ENCODE measurements at places on chromosomes 16 and 17.
A peak's percentile ranks its signal among the peaks of the same experiment; 100 is the strongest.

- DNase-seq = no peak
These were observed 3.4 kb downstream of the CAMKK1 start for GRCh38 chr17:3889325-3890012.

DNA sequence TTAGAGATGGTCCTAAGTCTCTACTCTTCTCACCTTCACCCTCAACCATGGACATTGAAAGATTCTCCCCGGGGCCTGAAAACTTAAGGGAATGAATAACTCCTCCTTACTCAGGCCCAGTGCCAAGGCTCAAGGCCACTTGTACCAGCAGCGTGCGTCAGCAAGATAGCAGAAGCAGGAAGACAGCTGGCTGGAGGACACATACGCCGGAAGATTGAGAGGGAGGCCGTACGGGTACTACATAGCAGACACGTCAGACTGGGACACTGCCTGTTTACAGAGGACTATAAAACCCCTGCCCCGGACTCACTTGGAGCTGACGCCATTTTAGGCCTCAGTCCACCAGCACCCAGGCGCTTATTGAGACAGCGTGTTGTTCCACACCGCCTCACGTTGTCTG lies 75.8 kb upstream of the MED13 start:
- no peak for DNase-seq

GRCh38 chr16:576823-577201 lies 7.0 kb downstream of the PIGQ start:
- no peak for DNase-seq

DNA sequence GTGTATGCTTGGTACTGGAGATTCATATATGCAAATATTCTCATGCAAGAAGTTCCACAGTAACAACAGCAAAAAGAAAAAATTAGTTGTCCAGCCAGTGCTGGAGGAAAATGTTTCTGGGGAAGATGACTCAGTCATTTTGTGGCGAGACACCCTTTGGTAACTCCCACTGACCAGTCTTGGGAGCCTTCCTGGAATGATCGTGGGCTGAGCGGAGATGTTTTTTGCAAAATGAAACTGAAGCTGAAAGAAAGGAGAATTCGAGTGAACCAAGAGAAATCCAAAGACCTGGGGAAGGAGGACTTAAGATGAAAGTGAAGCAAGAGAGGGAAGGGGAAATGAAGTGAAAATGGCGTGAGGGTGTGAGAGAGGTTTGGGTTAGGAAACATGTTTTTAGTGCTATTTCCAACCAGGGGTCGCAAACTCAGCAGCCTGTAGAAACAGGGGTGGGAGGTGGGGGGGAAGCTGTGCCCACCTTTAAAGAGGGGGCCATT lies 5.2 kb downstream of the ITPRIPL2 start:
- peak; percentile 91 for DNase-seq

GRCh38 chr16:79170555-79171246 lies 429.8 kb downstream of the MAF start:
- DNase-seq = peak; percentile 70

DNA sequence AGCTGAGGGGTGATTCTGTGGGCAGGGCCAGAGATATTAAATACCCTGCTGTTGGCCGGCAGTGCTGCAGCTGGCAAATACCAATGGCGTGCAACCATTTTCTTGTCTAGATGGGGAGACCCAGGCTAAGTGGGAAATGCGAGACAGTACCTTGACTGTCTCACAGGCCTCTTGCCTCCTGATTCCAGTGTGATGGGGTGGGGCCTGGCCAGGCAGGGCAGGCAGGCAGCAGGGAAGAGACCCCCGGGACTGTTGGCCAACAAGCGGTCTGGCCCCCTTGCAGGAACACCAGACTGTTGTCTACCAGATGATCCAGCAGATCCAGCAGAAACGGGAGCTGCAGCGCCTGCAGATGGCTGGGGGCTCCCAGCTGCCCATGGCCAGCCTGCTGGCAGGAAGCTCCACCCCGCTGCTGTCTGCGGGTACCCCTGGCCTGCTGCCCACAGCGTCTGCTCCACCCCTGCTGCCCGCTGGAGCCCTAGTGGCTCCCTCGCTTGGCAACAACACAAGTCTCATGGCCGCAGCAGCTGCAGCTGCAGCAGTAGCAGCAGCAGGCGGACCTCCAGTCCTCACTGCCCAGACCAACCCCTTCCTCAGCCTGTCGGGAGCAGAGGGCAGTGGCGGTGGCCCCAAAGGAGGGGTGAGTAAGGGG lies 5.7 kb upstream of the CISD3 start:
- DNase-seq = no peak

GRCh38 chr17:50834429-50835300 lies 721 bp upstream of the WFIKKN2 start:
- DNase-seq = no peak

DNA sequence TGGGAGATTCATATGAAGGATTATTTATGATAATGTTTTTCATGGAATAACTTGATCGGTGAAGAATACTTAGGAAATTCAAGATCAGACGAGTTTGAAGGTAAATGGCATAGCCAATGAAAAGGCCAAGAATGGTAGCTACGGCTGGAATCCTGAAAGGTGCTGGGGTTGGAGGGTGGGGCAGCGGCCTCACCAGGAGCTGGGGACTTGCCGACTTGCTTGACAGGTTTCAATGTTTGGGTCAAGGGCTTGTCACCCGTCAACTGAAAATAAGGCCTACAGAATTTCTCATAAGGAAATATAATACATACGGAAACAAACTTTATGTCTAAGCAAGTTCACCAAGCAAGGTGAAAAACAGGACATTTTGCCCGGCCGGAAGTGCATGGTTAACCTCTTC lies 9.9 kb downstream of the CRYM start:
- DNase-seq = no peak

DNA sequence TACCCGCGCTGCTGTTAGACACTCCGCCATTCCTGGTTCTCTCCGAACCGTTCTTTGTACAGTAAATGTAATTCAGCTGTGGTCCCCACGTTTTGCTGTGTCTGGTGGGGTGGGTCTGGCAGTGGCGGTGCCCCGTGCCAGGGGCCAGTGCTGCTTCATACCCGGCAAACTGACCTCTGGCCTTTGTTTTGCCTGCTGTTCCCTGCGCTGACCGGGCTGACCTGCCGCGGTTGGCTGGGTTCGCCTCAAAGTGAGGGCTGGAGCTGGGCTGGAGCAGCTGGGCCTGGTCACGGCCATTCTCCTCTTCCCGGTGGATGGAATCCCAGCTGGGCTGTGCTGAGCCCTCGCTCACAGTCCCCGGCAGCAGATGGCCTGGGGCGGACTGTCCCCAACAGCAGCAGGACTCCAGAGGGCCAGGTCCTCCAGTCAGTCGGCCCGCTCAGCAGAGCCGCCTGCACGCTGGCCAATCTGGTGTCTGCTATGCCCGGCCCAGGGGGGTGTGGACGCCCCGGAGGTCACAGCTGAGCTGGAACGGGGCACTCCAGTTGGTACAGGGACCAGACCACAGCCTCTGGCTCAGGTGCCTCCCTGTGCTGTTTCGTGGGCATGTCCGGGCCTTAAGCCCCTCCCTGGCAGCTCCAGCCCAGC lies 1.5 kb upstream of the WFIKKN1 start:
- no peak for DNase-seq

- no peak for DNase-seq
These were observed 3.9 kb downstream of the CTRB2 start for GRCh38 chr16:75203096-75203495.

DNA sequence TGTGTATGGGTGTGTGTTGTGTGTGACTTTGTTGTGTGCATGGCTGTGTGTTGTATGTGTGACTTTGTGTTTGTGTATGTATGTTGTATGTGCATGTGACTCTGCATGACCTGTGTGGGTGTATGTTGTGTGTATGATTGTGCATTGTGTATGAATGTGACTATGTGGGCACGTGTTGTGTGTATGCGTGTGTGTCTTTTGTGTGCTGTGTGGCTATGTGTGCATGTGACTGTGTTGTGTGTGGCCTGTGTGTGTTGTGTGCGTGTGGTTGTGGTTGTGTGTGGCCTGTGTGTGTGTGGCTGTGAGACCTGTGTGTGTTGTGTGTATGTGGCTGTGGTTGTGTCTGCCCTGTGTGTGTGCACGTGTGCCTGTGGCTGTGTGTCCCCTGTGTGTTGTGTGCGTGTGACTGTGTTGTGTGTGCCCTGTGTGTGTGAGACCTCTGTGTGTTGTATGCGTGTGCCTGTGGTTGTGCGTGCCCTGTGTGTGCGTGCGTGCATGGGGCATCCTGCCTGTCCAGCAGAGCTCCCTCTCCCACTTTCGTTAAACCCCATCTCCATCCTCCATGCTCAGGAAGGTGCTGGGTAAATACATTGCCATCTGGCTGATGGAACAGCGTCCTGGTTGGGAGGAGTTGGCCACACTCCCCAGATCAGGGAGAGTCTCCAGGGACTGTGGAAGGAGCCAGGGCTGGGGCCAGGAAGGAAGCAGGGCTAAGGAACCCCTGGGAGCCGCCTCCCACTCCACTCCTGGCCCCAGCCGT lies 90.1 kb upstream of the GSE1 start:
- peak; percentile 82 for DNase-seq

GRCh38 chr16:11907160-11907970 lies 8.4 kb downstream of the GSPT1 start:
- no peak for DNase-seq

- no peak for DNase-seq
These were observed 46.9 kb upstream of the NLK start for GRCh38 chr17:27995554-27995953.

DNA sequence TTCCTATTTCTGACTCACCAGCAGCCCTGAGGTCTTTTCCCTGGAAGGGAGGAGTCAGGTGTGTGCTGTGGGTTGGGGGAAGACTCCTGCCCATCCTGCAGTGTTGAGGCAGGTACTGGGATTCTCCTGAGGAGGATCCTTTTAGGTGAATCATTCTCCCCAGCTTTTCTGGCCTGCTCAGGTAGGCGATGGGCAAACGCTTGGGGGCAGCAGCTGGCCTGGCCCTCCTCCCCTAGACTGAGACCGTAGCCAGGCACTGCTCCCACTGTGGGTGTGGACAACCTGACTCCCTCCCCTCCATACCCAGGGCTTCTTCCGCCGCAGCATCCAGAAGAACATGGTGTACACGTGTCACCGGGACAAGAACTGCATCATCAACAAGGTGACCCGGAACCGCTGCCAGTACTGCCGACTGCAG lies 15.1 kb downstream of the GJD3 start:
- no peak for DNase-seq

DNA sequence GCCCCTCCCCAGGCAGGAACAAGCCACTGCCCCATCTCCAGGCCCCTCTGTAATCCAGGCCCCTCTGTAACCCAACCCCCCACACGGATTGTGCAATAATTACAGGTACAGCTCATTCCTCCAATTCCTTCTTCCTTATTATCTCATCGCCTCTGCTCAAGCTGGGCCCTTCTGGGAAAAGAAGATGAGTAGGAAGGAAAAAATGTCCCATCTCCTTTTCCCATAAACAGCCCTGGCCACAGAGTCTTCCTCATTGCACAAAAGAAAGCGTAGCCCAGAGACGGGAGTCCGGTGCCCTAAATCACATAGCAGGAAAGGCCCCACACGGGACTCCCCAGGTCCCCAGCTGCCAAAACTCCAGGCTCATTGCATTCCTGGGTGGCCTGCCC lies 3.6 kb upstream of the LITAFD start:
- DNase-seq = peak; percentile 86

GRCh38 chr17:44039829-44040635 lies 25.3 kb upstream of the TMEM101 start:
- no peak for DNase-seq

- no peak for DNase-seq
These were observed 4.7 kb upstream of the PIK3R6 start for GRCh38 chr17:8872036-8872704.

- no peak for DNase-seq
These were observed 50.6 kb downstream of the MARCHF10 start for GRCh38 chr17:62757500-62757951.

DNA sequence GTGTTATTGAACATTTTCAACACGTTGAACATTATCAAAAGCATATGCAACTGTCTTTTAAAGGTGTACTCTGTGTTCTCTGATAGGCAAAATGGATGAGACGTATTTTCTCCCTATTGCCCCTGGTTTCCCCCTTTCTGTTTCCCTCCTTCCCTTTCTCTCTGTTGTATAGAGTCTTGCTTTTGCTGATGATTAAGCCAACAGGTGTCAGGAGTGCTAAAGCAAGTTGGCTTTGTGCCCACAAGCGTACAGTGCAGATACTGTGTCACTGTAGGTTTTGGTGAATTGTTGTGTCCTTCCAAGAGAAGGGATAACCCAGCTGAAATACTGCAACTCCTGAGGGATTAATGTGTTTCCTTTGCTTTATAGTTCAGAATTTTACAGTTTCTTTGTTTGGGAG lies 74.4 kb downstream of the COX10 start:
- no peak for DNase-seq

DNA sequence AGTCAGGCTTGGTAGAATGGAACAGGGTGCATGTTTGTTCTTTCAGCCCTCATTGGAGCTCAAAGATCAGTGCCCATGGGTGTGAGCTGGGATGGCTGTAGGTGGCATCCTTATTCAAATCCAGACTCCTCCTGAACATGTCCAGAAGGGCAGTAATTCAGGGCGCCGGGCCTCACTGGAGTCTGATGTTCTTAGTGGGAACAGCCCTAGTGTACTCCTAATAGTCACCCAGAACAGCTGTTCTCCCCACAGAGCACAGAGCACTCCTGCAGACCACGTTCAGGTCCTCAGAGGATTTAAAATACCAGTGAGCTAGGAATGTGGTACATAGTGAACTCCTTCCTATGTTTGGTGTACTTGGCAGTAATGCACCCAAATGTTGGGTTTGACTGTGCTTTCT lies 96.2 kb downstream of the BANP start:
- DNase-seq = no peak

DNA sequence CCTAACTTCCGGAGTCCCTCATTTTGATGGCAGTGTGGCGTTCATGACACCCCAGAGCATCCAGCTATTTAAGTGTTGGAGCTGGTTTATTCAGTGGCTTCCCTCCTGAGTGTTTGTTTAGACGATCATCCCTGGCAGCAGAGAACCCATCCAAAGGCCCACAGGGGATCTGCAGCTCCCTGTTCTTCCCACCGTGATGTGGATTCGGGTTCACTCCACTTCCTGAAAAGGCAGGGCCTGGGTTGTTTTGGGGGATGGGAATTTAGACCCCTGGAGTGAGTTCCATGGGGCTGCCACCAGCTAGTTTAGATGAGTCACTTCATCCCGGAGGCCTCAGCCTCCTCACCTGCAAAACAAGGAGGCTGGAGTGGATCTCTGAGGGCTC lies 2.3 kb downstream of the KSR1 start:
- no peak for DNase-seq

DNA sequence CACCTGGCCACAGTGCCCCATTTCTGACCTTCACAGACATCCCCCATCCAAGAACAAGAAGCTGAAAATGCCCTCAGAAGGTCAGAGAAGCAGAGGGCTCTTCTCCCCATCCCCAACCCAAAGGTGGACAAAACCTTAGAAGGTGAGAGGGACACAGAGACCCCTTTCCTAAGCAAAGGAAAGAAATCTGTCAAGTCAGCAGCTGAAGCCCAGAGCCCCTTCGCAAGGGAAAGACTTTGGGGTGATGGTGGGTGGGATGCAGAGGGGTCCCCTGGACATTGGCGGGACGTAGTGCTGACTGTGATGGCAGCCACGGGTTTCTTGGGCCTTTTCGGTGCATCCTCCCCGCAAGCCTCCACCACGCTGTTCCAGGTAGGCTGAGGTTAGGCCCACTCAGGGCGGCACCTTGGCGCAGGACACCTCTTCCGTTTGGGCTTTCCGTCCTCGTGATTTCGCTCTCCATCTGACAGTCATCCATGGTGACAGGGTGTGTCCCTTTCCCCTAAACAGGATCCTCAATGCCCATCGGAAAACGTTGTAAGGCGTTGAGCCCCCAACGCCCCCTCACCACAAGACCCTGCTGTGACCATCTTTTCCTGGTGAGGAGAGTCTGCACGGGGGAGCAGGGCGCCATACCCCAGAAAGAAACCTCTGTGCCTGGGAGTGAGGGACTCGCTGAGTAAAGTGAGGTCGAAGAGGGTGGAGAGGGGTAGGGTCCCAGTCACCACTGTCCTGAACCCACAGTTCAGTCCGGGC lies 10.7 kb upstream of the GSDMA start:
- DNase-seq = no peak

All from fibroblast of skin of back (primary cell).